ENCODE measurements at places on chromosomes 1 and 21. TPM values are rescaled to one million over a fixed set of nuclear protein-coding genes. Genes with fewer than 3 reads are reported as not detected.
A peak's percentile ranks its signal among the peaks of the same experiment; 100 is the strongest.

LCE1F gene
- not detected for total RNA-seq

- H3K27me3 ChIP-seq, result no peaks in the 10 kb centered on the region
- DNase-seq, result no peak
- H3K4me3 ChIP-seq, result no peak overlapping the region
- H3K36me3 ChIP-seq, result no peaks in the 10 kb centered on the region
- no peak overlapping the region for H3K27ac ChIP-seq
Measured at GRCh38 chr1:35188578-35189392, 4.2 kb downstream of the SFPQ start.

DNA sequence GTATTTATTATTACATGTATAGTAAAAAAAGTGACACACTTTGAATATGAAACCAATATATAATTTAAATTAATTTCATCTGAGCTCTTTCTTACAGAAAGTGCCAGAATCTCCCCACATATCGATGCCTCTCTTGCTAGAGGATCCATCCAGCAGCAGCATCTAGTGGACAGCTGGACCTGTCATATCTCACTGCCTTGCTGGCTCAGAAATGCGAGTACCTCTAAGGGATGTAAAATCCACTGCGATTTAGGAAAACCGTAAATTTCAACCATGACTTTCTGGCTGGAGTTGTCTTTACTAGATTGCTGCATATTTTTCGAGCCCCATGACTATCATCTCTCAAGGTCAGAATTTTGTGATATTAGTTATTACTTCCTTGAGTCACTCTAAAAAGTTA, 333.8 kb downstream of the NEGR1 start:
- DNase-seq, result no peak
- H3K4me3 ChIP-seq, result no peak overlapping the region
- H3K27me3 ChIP-seq, result no peaks in the 10 kb centered on the region
- H3K27ac ChIP-seq, result no peak overlapping the region

- no peak overlapping the region for H3K27ac ChIP-seq
- H3K36me3 ChIP-seq, result no peaks in the 10 kb centered on the region
- H3K27me3 ChIP-seq, result no peaks in the 10 kb centered on the region
Measured at GRCh38 chr1:223348439-223348838, 15.5 kb downstream of the SUSD4 start.

- peaks cover 21% of the 10 kb centered on the region for H3K4me1 ChIP-seq
- no peaks in the 10 kb centered on the region for H3K27me3 ChIP-seq
- H3K4me3 ChIP-seq, result no peak overlapping the region
- no peak for DNase-seq
- no peaks in the 10 kb centered on the region for H3K36me3 ChIP-seq
- no peak overlapping the region for H3K27ac ChIP-seq
Measured at GRCh38 chr1:53138991-53139884, 3.2 kb downstream of the SLC1A7 start.

DNA sequence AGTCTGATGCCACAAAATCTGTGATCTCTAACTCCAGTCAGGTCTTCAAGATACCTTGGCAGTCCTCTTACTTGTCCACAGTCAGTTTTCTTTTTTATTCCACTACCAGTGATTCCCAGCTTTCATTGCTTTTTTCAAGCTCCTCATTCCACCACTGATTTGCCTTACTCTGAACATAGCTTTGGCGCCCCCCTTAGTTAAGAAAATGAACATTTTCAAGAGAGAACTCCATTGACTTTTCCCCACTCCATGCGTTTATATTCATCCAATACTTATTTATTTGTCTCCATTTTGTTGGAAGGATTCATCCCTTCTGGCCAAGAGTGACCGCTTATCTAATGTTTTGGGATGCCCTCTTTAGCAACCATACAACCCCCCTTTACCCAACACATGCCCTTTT, 33.9 kb upstream of the IPO9 start:
- H3K36me3 ChIP-seq, result no peaks in the 10 kb centered on the region
- no peaks in the 10 kb centered on the region for H3K27me3 ChIP-seq
- peaks cover 11% of the 10 kb centered on the region for H3K4me1 ChIP-seq
- H3K27ac ChIP-seq, result no peak overlapping the region

DNA sequence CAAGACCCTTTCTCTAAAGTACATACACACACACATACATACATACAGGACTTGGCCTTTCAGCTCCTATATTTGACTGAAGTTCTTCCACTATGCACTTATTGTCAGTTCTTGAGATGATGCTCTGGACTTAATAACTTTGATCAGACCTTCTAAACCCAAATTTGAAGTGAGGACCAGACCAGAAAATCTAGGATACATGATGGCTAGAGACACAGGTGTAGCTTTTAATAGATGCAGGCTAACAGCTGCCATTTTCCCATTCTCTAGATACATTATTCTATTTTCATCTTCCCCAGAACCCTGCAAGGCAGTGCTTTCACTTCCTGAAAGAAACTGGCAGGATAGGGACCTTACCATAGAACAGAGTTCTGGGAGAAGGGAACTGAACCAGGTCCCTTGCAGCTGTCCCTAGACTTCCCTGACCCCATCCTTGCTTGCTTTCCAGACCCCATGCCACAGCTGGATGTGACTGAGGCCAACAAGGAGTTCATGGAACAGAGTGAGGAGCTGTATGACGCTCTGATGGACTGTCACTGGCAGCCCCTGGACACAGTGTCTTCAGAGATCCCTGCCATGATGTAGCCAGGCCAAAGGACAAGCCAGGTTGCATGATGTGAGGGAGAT, 14.9 kb upstream of the RAB42 start:
- H3K27me3 ChIP-seq, result no peaks in the 10 kb centered on the region
- no peak for DNase-seq
- peaks cover 2% of the 10 kb centered on the region for H3K4me1 ChIP-seq
- no peak overlapping the region for H3K4me3 ChIP-seq
- no peaks in the 10 kb centered on the region for H3K36me3 ChIP-seq
- no peak overlapping the region for H3K27ac ChIP-seq

KLHL20 gene
- total RNA-seq, result 28.3 TPM

DNA sequence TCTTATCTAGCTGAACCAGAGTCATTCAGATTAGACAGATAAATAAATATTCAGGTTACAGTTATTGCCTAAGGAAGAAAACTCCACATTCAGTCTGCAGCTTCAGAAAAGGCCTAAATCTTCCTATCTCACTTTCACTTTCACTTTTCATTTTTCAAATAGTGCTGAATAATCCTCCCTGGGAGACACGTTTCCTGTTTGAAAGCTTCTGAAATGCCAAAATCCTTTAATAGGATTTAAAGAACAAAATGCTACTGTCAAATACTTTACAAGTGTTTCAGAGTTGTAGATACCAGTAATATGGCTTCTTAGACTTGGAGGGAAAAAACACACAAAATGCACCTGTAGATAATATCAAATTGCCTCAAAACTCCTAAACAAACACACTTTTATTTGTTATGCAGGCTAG, 3.9 kb downstream of the PSMB2 start:
- H3K4me3 ChIP-seq, result peak overlapping the region; percentile 6
- peak overlapping the region; percentile 60 for H3K27ac ChIP-seq
- no peak for DNase-seq
- H3K36me3 ChIP-seq, result no peaks in the 10 kb centered on the region
- H3K27me3 ChIP-seq, result no peaks in the 10 kb centered on the region

DNA sequence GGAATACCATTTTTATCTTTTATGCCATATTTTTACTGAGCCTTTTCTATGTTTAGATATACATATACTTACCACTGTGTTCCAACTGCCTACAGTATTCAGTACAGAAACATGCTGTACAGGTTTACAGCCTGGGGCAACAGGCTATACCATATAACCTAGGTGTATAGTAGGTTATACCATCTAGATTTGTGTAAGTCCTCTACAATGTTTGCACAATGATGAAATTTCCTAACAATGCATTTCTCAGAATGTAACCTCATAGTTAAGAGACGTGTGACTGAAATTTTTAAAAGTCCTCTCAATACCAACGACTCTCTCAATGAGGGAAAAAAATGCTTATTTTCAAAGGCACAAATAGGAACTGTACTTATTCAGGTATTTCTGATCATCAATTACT, 21.7 kb downstream of the INTS7 start:
- DNase-seq, result no peak
- H3K27ac ChIP-seq, result no peak overlapping the region
- no peaks in the 10 kb centered on the region for H3K27me3 ChIP-seq

FAF1 gene
- total RNA-seq, result 76.0 TPM

CFAP57 gene
- 0.13 TPM for total RNA-seq

DNA sequence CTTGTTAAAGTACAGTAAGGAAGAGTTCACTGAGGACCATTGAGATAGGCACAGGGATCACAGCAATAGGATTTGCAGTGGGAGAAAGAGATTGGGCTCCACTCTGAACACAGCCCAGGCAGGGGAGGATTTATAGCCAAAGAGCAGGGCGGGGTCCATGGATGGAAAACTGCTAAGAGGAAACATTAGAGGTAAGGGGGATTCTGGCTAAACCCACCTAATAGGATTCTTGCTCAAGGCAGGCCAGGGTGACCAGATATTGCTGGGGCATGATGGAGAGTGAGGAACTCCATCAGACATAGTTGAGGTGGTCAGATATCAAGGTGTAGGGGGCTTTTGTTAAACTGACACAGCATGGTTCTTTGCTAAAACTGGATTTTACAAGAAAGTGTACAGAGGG, 372.8 kb downstream of the NPHP4 start:
- no peak for DNase-seq
- no peak overlapping the region for H3K27ac ChIP-seq
- no peaks in the 10 kb centered on the region for H3K4me1 ChIP-seq
- no peaks in the 10 kb centered on the region for H3K36me3 ChIP-seq
- H3K4me3 ChIP-seq, result no peak overlapping the region

- H3K4me3 ChIP-seq, result no peak overlapping the region
- no peaks in the 10 kb centered on the region for H3K27me3 ChIP-seq
- no peak overlapping the region for H3K27ac ChIP-seq
- no peak for DNase-seq
- H3K4me1 ChIP-seq, result no peaks in the 10 kb centered on the region
Measured at GRCh38 chr21:45839274-45839673, 142.3 kb upstream of the COL6A1 start.

SH2D5 gene
- 0.83 TPM for total RNA-seq

- DNase-seq, result no peak
- no peaks in the 10 kb centered on the region for H3K27me3 ChIP-seq
- H3K27ac ChIP-seq, result no peak overlapping the region
- H3K4me3 ChIP-seq, result no peak overlapping the region
Measured at GRCh38 chr1:104797982-104798381, 1048.3 kb downstream of the AMY1C start.

DNA sequence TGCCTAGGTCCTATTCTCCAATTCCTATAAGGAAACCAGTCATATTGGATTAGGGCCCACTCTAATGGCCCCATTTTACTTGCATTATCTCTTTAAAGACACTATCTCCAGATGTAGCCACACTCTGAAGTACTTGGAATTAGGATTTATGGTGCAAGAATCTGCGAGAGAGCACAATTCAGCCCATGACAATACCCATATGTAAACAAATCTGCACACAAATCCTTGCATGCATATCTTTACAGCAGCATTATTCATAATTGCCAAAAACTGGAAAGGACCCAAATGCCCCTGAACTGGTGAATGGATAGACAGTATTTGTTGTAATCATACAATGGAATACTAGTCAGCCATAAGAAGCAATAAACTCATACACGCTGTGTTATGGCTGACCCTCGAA, 229.8 kb upstream of the ADAMTS5 start:
- no peak overlapping the region for H3K27ac ChIP-seq
- no peaks in the 10 kb centered on the region for H3K27me3 ChIP-seq
- no peaks in the 10 kb centered on the region for H3K36me3 ChIP-seq
- H3K4me1 ChIP-seq, result no peaks in the 10 kb centered on the region
- no peak for DNase-seq
- no peak overlapping the region for H3K4me3 ChIP-seq

DNA sequence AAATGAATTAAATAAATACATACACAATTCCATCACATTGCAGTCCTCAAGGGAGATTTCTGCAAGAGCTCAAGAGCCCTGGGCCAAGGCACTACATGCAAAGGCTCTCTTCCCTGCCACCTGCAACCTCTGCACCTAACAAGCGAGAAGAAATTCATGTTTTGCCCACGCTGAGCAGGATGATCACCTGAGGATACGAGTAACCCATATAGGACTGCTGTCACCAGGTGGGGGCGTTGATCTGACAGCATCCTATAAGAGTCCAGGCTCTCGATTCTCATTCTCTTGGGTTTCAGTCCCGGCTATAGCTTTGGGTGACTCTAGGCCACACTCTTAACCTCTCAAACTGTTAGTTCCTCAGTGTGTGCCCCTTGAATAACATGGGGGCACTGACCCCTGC, 18.7 kb upstream of the SPOCD1 start:
- no peaks in the 10 kb centered on the region for H3K36me3 ChIP-seq
- no peak for DNase-seq
- H3K4me1 ChIP-seq, result no peaks in the 10 kb centered on the region
- H3K4me3 ChIP-seq, result no peak overlapping the region
- H3K27ac ChIP-seq, result no peak overlapping the region
- no peaks in the 10 kb centered on the region for H3K27me3 ChIP-seq

GRCh38 chr1:114485286-114485685, 25.7 kb downstream of the TRIM33 start:
- no peaks in the 10 kb centered on the region for H3K36me3 ChIP-seq
- DNase-seq, result no peak
- H3K27me3 ChIP-seq, result no peaks in the 10 kb centered on the region
- H3K4me3 ChIP-seq, result no peak overlapping the region
- no peak overlapping the region for H3K27ac ChIP-seq
- no peaks in the 10 kb centered on the region for H3K4me1 ChIP-seq

LMOD1 gene
- 25.6 TPM for total RNA-seq

DNA sequence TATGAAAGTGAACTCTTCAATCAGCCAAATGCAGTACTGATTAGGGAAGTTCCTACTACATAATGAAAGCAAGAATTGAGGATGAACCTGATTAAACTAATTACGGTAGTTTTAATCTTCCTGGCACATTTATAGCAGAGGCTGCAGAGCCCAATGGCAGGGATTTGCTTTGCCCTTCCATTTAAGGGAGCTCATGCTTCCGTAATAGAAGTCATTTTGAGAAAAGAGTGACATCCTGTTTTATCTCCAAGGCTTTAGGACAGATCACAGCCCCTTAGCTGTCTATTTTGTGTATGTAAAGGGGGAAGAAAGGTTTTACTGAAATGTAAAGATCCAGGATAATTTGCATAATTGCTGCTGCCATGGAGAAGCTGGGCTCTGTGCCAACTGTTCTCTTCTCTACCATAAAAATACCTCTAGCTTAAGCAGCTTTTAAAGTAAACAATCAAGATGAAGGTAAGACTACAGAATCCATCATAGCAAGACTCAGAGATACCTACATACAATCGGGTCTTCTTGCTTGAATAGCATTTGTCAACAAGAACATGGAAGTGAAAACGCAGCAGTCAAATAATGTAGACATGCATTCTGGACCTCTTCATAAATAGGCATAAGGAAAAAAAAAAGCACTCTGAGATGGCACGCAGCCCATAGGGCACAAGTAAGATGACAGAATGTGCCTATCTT, 62.5 kb downstream of the ASH1L start:
- H3K4me3 ChIP-seq, result no peak overlapping the region
- H3K27me3 ChIP-seq, result no peaks in the 10 kb centered on the region
- H3K4me1 ChIP-seq, result peaks cover 8% of the 10 kb centered on the region
- H3K27ac ChIP-seq, result no peak overlapping the region
